ENCODE measurements at places on chromosomes 3 and 15.
A peak's percentile ranks its signal among the peaks of the same experiment; 100 is the strongest.

DNA sequence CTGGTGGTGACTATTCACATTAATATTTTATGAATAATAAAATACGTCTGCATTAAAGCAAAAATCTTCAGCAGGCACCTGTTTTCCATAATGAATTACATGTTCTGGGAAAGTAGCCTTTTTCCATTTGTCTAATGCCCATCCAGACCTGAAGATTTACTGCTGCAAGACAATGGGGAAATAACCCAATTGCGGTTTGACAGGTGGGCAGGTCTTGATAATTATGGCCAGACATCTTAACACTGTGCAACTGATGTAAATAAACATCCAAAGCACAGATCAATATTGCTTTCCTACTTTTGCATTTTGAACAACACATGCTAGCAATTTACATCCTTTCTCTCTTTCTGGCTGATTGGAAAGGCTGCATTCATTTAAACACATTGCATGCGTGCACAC is 173.9 kb downstream of the MEIS2 start:
- DNase-seq, result no peak

DNA sequence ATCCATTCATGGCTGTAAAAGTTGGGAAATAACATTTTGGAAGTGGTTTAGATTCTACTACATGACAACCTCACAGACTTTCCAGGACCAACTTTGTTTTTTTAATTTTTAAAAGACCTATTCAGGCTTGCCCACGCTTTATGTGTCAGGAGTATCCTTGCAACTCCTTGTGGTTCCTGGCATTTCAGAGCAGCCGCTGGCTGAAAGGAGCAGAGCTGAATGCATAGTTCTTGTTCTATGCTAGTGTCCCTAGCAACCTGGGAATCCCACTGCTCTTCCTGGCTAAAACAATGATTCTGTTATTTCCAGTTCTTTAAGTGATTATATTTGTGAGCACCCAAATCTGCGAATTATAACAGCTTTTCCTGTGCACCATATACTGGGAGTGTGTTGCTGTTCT is 34.9 kb downstream of the CP start:
- no peak for DNase-seq

DNA sequence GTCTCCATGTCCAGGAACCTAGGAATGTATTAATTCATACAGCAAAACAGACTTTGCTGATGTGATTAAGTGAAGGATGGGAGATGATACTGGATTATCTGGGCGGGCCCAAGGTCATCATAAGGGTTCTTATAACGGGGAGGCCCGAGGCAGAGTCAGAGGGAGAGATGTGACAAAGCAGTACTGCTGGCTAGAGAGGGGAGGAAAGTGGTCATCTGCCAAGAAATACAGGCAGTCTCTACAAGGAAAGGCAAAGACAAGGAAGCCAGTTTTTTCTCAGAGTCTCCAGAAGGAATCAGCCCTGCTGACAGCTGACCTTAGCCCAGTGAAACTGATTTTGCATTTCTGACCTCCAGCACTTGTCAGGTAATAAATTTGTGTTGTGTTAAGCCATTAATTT is 66.2 kb upstream of the CORO2B start:
- DNase-seq, result no peak

- DNase-seq, result no peak
Observed at GRCh38 chr15:74307827-74308811, 59.3 kb downstream of the CYP11A1 start.

- peak; percentile 21 for DNase-seq
Observed at GRCh38 chr3:55591888-55592287, 104.8 kb upstream of the WNT5A start.
